ENCODE measurements at places on chromosomes 4 and X.

GRCh38 chrX:32016195-32016594 lies 944.4 kb upstream of the FTHL17 start:
- DNase-seq: no peak

- no peak for DNase-seq
Observed at GRCh38 chrX:109830157-109830703, 97.2 kb upstream of the ACSL4 start.

GRCh38 chr4:36509845-36510244 lies 228.4 kb downstream of the DTHD1 start:
- DNase-seq: no peak

GRCh38 chr4:138238521-138239292 lies 3.4 kb downstream of the SLC7A11 start:
- no peak for DNase-seq

- DNase-seq: no peak
Observed at GRCh38 chr4:144901141-144901540, 196.9 kb downstream of the ANAPC10 start.

GRCh38 chrX:11629593-11630211 lies 36.0 kb downstream of the ARHGAP6 start:
- DNase-seq: no peak

DNA sequence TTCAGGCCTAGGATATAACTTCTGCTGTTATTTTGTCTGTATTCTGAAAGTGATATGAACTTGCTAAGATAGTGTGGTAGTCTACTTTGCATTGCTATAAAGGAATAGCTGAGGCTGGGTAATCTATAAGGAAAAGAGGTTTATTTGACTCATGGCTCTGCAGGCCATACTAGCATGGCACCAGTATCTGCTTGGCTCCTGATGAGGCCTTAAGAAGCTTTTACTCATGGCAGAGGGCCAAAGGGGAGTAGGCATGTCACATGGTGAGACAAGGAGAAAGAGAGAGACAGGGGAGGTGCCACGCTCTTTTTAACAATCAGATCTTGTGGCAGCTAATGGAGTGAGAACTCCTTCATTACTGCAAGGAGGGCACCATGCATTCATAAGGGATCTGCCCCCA lies 247.3 kb downstream of the GPAT3 start:
- no peak for DNase-seq

DNA sequence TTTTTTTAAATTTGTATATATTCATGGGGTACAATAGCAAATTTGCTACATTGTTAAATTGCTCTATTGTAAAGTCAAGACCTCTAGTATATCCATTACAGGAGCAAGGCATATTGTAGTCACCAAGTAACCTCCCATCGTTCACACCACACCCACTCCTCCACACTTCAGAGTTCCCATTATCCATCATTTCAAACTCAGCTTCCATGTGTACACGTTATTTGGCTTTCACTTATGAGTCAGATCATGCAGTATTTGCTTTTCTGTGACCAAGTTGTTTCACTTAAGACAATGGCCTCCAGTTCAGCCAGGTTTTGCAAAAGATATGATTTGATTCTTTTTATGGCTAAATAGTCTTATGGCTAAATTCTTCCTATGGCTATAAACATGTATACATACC lies 2614.2 kb downstream of the PCDH7 start:
- no peak for DNase-seq
